ENCODE measurements at places on chromosomes 4 and X.

DNA sequence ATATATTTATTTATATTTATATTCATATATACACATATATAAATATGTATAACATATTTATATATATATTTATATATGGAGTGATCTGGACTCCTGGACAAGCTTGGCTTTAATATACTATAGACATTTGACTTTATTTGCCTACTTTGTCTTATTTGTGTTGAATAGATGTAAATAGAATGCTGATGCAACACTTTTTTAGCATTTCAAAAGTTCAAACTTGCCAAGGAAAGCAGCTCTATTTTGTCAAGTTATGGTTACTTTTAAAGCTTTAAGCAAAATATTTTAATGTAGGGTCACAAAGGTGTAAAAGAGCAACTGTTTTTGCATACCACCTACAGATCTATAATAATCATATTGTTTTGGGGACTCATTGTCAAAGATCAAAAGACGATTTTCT is 61.1 kb downstream of the FSTL5 start:
- no peak for DNase-seq

- DNase-seq, result no peak
Observed at GRCh38 chrX:47573341-47574075, 8.7 kb upstream of the TIMP1 start.

DNA sequence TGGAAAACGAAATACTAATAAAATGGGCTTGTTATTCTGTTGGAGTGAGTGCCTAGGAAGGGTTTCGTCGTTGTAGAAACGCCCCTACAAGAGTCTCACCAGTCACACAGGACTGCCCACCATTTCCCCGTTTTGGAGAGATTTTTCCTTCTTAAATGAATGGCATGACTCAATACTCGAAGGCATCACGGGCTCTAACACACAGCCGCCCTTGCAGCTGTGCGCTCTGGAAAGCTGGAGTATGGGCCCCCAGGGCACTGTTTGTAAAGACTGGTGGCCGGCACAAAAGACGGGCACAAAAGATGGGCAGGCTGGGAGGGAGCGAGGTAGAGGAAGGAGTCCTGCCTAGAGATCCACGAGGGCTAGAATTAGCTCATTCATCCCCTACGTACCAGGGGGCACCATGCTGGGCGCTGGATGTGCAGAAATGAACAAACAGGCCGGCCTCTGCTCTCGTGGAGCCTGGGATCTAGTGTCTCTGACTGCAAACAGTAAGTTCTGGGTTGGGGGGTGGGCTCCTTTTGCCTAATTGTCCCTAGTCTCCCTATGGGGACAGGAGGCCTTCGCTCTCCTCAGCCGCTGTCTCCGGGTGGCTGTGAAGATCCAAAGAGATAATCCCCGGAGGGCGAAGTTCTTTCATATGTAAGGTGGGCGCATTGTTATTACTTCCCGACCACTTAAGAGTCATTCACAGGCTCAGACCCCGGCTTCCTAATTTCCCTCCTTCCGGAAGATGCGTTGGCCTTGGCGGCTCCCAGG is 1.0 kb upstream of the SFRP2 start:
- DNase-seq, result no peak

DNA sequence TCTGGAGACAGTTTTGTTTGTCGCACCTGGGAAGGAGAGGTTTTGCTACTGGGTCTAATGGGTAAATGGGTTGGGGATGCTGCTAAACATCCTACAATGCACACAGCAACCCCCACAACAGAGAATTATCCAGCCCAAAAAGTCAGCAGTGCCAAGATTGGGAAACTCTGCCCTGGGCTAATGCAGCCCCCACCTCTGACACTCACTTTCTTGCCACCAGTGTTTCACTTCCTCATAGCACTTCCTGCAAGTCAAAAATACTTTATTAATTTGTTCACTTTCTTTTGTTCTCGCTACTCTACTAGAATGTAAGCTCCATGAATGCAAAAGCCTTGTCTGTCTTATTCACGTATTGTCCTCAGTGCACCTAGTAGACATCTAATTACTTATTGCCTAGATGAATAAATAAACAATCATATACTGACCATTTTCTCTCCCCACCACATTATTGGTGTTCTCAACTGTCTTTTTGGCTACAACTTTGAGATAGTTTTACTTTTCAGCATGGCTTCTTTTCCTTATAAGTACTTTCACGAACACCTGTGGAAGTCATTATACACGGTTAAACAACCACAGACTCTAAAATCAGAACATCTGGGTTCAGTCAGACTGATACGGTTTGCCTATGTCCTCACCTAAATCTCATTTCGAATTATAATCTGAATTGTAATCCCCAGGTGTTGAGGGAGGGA is 82.0 kb upstream of the PITX2 start:
- no peak for DNase-seq

DNA sequence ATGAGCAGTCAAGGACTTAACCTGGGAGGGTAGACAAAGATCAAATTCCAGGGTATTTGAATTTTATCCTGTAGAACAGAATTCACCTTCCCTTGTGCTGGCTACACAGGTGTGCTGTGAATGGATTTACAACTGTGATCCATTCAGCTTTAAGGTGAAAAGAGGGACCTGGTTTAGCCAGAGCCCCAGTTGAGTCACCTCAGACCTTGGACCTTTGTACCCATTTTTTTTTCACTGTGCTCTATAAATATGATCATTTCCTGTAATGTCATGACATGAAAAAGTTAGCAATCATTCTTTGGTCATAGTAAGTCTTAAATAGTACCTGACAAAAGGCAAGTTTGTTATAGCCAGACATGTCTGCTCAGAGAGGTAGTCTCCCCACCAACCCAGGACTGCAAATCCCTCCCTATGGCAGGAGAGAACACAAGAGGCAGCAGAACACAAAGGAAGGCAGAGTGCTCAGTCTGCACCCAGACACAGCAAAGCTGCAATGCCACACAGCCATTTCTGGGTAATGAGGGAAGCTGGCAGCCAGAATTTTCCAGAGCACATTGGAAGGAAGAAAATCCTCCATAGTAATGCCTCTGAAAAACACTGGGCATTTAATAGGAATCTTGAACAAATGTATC is 77.9 kb downstream of the CXXC4 start:
- DNase-seq, result no peak

- no peak for DNase-seq
Observed at GRCh38 chrX:47200385-47201150, 6.9 kb downstream of the UBA1 start.

GRCh38 chrX:38800981-38801845 is at the start of gene MID1IP1:
TSS of gene MID1IP1 (plus strand) at chrX:38801459. CDS start at chrX:38804947, 3,488 bp downstream.
- DNase-seq, result no peak

GRCh38 chrX:38452603-38453002 is 100.2 kb downstream of the OTC start:
- no peak for DNase-seq

DNA sequence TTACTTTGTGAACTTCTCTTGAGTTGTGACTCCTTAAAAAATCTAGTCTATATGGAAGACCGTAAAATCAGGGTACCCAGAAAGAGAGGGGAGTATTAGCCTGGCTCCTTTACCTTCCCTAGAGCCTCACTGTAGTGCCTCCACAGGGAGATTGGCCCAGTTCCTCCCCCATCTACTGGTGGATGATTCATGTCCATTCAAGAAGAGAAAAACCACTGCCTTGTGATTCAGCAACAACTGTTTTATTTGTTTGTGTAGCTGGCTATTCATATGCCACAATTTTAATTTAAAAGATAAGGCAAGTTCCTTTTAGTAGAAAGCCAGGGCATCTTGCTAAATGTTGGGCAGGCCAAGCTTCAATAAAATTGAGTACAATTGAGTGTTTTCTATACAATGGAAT is 221.8 kb upstream of the KCNIP4 start:
- DNase-seq, result no peak

GRCh38 chr4:189021831-189022230 is 882.6 kb downstream of the TRIML1 start:
- no peak for DNase-seq

DNA sequence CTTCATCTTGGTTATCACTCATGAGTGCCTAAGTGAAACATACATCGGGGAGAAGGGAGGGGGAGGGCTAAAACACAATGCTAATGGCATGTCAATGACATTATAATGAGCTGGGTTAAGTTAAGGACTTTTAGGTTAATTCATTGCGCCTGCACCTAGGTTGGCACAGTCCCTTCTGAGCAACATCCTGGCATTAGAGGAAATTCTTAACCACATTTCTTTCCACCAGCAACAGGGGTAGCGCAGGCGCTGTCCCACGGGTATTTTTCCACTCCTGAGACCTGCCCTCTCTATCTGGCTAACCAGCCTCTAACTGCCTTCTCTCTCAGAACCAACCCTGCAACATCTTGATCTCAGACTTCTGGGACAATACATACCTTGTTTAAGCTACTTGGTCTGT is 39.0 kb upstream of the PROM1 start:
- DNase-seq, result no peak

- DNase-seq, result no peak
Observed at GRCh38 chrX:97898798-97899197, 1015.1 kb downstream of the RPA4 start.

GRCh38 chrX:48059296-48059639 is 12.2 kb downstream of the ZNF630 start:
- DNase-seq, result no peak

GRCh38 chr4:58808817-58809216 is 1698.6 kb upstream of the IGFBP7 start:
- no peak for DNase-seq

DNA sequence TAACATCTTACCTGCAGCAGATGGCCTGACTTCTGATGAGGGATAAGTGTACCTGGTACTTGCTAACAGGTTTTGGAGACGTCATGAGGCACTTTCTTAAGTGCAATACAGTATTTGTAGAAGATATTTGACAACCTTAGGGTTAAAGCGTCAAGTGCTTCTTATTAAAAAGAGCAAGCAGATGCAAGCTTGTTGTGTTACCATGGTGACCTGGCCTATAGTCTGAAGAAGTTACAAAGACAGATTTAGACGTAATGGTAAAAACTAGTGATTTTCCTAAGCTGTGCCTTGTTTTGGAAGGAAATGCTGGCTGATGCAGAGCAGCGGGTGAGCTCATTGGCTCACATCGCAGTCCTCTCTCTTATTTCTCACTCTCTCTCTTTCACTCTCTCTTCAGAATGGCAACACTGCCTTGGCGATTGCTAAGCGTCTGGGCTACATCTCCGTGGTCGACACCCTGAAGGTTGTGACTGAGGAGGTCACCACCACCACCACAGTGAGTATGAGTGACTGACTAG is 243.6 kb downstream of the ANK2 start:
- no peak for DNase-seq

Data from stimulated activated CD8-positive, alpha-beta memory T cell treated with anti-CD3 and anti-CD28 coated beads, Interleukin-4, amount 100 ng/mL, for 1 hour (primary cell).